T-helper 1 cell (primary cell): ENCODE measurements at places on chromosomes 6 and 20.

DNA sequence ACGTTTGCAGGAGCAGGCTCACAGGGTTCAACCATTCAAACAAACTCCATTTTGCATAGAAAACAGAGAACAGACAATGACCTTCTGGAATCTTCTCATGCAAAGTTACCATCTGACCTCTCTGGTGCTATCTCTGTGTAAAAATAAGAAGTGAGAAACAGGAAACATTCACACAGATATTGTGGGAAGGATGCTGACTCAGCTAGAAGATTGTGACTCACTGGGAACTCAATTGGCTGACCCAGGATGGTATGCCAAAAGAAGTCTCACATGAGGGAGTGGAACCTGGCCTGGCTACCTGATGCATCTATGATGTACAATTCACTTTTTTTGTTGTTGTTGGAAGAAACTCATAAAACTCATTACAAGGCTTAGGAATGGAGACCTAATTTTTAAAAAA is 61.1 kb upstream of the TBX18 start:
- DNase-seq = no peak

DNA sequence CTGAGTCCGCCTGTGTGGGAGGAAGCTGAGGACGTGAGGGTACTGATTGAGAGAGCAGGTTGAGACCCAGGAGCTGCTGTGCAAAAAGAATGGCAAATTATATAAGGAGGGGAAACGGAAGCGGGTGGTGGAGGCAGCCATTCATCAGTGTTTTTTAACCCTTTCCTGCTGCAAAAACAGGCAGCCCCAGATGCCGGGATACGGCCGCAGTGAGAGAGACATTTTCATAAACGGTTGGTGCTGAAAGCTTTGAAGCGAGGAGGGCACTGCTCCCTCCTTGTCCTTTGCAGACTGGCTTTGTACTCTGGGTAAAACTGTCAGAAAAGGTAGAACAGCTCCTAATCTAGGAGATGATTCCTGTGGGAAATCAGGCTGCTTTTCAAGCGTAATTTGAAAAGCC is 56.4 kb downstream of the TTI1 start:
- no peak for DNase-seq

GRCh38 chr6:73109659-73110058 is 115.6 kb downstream of the KHDC1L start:
- DNase-seq = no peak

- no peak for DNase-seq
These were observed 957 bp upstream of the VEGFA start for GRCh38 chr6:43768983-43769525.

DNA sequence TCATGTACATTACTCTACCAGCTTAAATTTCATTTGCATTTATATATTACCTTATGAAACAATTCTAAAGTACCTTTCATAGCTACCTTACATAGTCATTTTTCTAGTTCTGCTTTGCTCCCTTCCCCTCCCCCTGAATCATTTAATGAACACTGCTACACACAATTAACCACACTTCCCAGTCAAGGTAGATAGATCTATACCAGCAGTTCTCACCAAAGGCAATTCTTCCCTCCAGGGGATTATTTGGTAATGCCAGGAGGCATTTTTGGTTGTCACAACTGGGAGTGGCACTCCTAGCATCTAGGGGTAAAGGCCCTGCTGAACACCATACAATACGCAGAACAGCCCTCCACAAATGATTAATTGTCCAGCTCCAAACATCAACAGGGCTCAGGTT is 143.9 kb upstream of the SHLD1 start:
- no peak for DNase-seq

- DNase-seq = peak; percentile 46
These were observed 92.8 kb upstream of the BTN3A2 start for GRCh38 chr6:26272171-26272637.

- DNase-seq = no peak
These were observed at the start of gene PRRC2A for GRCh38 chr6:31620586-31621319. TSS of gene PRRC2A (plus strand) at chr6:31620715. CDS start at chr6:31622790, 2,075 bp downstream.

DNA sequence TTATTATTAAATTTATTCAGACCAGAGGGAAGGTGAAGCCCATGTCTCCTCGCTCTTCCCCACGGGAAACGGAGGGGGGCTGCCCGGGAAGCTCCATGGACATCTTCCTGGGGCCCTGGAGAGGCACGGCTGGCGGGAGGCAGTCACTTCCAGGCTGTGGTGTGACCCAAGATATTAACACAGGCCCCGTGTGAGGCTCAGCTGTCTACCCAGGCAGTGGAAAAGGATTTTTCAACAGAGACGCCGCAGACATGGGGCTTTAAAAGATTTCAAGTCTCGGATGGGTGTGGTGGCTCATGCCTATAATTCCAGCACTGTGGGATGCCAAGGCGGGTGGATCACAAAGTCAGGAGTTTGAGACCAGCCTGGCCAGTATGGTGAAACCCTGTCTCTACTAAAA is 117.9 kb downstream of the ERMARD start:
- no peak for DNase-seq

GRCh38 chr20:54502179-54502578 is 26.8 kb downstream of the DOK5 start:
- no peak for DNase-seq

DNA sequence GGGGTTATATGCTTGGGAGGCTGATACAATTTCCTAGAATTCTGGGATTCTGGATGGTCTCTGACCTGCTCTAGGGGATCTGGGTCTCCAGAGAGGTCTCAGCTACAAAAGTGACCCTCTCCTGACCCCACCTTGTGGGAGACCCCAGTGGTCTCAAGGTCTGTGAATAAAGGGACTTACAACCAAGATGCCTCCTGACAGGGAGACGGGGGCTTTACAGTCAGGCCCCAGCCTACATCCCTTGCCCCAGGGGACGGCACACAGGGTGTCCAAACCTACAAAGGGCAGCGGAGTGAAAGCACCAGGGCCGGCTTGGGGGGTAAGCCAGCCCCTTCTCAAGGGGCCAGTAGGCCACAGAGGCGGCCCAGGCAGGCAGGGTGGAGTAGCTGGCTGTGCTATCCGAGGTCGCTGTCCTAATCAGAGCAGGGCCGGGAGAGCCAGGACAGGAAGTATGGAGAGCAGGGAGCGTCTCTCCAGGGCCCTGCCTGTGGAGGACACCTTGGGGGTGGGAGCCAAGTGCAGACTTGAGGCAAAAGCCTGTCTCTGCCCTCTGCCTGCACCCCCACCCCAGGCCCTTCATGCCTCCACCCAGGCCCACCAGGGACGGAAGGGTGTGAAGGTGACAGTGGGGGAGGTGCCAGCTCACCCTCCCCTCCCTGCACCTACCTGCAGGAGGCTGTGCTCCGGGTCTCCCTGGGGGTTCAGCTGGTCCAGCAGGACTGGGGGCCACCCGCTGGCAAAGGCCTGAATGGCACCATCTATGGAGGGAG is 3.5 kb downstream of the GFRA4 start:
- no peak for DNase-seq

DNA sequence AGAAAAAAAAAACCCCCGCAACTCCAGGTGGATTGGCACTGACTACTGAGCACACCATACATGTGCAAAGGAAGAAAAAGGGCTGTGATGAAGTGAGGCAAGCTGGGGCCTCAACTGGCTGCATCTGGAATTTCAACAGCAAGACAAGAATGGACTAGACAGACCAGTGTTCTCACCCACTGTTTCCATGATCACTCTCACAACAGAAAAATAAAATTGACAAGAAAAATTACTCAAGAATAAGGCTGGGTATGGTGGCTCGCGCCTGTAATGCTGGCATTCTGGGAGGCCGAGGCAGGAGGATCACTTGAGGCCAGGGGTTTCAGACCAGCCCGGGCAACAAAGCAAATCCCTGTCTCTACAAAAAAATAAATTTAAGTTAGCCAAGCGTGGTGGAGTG is 18.8 kb downstream of the ZNF217 start:
- DNase-seq = no peak

GRCh38 chr20:61350500-61351250 is 98.6 kb downstream of the CDH4 start:
- no peak for DNase-seq

GRCh38 chr6:167570460-167571400 is 245.8 kb downstream of the TTLL2 start:
- no peak for DNase-seq

- DNase-seq = peak; percentile 50
These were observed 12.2 kb downstream of the MYLK4 start for GRCh38 chr6:2738373-2738979.

- DNase-seq = no peak
These were observed 90.6 kb upstream of the FRMD1 start for GRCh38 chr6:168169624-168170023.

GRCh38 chr6:26205161-26205624 is 118.0 kb downstream of the HFE start:
- DNase-seq = peak; percentile 71

DNA sequence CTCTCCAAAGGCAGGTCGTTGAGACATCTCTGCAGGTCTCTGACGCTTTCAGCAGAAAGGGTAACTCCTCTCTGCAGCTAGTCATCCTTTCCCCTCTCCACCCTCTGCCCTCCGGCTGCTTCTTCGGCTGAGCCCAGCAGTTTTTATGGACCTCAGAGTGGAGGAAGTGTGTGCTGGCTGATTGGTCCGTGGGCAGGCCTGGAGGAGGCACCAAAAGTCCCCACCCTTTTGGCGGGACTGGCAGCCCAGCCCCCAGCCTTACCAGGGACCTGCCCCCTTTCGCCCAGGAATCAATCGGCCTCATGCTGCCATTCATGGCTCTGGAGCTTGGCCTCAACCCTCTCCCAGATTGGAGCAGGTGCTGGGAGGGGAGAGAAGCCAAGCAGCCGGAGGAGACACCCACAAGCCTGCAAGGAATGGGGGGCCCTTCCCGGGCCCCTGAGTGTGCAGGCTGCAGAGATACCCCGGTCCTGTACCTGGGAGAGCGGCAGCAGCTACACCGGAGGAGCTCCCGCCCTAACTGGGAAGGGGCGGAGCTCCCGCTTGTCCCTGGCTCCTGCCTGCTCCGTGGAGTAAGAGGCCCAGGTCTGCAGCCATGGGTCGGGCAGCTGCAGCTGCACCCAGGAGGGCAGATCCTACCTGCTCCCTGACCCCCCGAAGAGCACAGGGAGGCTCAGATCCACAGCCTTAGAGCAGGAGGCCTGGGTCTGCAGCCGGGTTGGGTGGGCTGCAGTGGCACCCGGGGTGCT is 170.3 kb upstream of the SOX4 start:
- no peak for DNase-seq

GRCh38 chr20:46355778-46356177 is 47.5 kb upstream of the CDH22 start:
- DNase-seq = no peak

DNA sequence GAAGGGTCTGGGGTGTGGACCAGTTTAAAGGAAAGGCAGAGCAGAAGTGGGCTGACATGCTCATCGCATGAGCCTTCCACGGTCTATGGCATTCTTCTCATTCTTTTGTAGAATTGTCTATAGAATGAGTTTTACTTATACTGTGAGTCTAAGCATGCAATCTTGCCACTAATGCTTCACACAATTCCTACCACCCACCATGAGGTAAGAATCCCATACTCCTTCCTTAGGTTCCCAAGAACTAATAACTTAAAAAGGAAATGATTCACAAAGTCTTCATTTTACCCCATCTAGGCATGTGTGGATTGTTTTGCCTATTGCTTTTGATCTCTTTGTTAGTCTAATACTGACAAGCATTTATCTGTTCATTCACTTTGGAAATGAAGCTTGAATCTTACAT is 195.2 kb downstream of the LY86 start:
- no peak for DNase-seq

GRCh38 chr6:73719046-73719445 is 23.0 kb downstream of the CD109 start:
- DNase-seq = no peak

DNA sequence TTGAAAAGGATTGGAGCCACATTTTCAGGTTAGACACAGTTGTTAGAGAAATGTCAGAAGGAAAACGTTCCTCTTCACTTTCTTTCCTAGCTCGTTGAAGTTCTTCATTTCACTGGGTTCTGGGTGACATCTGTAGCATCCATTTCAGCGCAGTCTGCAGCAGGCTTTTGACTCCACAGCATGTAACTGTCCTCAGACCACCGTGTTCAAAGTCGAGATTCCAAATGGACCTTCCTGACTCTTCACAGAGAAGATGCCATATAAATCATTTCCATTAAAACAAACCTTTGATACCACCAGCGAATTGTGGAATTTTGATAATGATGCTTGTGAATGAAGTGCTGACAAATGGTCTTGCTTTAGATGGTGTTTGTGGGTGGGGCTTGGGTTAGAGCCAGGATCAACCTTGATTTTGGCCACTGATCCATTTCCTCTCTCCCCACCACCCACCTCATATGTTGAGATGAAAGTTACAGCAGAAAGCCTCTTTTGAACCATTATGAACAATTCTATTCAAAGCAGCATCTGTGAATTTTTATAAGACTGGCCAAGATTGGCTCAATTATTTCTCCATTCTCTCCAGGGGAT is 185.3 kb upstream of the PREP start:
- DNase-seq = no peak

- DNase-seq = no peak
These were observed 32.2 kb downstream of the MYLK4 start for GRCh38 chr6:2718334-2719092.

GRCh38 chr6:134730013-134730412 is 219.9 kb downstream of the ALDH8A1 start:
- DNase-seq = no peak

DNA sequence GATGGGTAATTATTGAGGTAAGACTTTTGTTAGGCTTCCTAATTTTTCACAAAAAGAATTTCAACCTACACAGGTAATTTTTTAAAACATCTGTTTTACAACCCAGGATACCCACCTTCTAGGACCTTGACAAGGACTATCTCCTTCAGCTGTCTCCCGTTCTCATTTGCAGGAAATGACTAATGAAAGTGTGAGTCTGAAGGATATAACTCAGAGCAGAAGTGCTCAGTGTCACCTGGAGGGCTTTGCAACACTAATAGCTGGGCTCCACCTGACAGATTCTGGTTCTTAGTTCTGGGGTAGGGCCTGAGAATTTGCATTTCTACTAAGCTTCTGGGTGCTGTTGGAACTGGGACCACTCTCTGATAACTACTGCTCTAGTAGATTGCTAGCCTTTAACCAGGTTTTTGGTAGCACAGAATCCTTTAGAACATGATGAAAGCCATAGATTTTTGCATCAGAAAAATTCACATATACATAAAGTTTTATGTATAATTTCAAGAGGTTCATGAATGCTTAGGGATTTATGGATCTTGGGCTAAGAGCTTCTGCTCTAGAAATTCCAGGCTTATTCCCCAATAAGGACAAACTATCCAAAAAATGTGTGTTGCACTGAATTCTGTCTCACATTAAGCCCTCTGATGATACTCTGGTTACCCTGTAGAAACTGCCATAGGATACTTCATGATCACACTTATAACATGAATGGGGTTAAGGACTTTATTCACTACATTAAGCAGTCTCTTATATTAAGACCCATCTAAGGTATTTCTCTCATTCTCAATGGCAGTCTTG is 30.3 kb downstream of the AK9 start:
- peak; percentile 3 for DNase-seq
